ENCODE measurements at places on chromosomes 5 and 9. TPM values are rescaled to one million over a fixed set of nuclear protein-coding genes. Genes with fewer than 3 reads are reported as not detected.

The GPR150 gene
- 0.33 TPM for total RNA-seq

The HEMGN gene
- total RNA-seq = not detected

The LHX3 gene
- not detected for total RNA-seq

The DBH gene
- total RNA-seq = not detected

GRCh38 chr5:80149161-80149609, 106.7 kb downstream of the SERINC5 start:
- no peak overlapping the region for H3K4me3 ChIP-seq
- H3K4me1 ChIP-seq = no peaks in the 10 kb centered on the region

DNA sequence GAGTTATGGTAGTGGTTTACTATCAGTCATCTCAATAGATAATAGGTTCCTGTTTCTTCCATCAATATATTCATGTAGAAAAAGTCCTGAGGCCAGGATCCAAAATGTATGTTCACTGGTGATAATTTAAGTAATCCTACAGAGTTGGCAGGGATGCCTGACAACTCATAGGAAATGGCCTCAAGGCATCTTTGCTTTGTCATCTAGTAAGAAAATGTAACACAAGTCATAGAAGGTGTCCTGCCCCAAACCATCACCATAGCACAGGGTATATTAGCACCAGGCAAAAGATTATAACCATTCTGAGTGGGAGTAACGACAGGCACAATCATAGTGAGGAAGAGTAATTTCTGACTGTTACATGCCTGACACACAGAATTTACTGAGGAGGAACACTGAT, 257.0 kb downstream of the TMEM167A start:
- H3K4me1 ChIP-seq = no peaks in the 10 kb centered on the region
- DNase-seq = no peak
- H3K4me3 ChIP-seq = no peak overlapping the region
- no peaks in the 10 kb centered on the region for H3K36me3 ChIP-seq
- H3K27me3 ChIP-seq = no peaks in the 10 kb centered on the region
- H3K27ac ChIP-seq = no peak overlapping the region

- no peak for DNase-seq
- no peaks in the 10 kb centered on the region for H3K36me3 ChIP-seq
- H3K4me3 ChIP-seq = no peak overlapping the region
- no peaks in the 10 kb centered on the region for H3K27me3 ChIP-seq
These were observed 21.5 kb downstream of the HRH2 start for GRCh38 chr5:175679411-175679810.

DNA sequence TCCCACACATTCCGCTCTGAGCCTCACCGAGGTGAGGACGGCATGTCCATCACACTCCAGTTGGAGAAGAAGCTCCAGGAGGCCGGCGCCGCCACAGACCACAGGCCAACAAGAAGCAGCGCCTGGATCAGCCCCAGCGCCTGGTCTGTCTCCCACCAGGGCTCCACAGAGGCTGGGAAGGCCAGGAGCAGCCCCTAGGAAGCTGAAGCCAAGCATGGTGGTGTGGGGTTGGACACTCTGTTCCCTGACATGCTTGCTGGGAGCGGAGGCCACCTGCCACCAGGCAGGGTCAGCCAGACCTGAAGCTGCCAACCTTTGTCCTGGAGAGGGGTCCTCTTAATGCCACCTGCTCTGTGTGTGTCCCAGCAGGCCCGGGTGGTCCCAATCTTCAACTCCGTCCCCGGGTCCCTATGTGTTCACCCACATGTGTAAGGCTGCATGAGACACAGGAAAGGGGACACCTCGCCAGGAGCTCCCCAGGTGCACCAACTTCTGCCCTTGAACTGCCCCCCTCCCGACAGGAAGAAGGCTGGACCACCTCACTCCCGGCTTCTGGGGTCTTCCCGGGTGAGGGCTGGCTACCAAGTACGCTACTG, 140.1 kb upstream of the PPP1R26 start:
- H3K4me1 ChIP-seq = no peaks in the 10 kb centered on the region
- no peak overlapping the region for H3K4me3 ChIP-seq
- H3K27me3 ChIP-seq = no peaks in the 10 kb centered on the region
- DNase-seq = no peak
- H3K27ac ChIP-seq = no peak overlapping the region

DNA sequence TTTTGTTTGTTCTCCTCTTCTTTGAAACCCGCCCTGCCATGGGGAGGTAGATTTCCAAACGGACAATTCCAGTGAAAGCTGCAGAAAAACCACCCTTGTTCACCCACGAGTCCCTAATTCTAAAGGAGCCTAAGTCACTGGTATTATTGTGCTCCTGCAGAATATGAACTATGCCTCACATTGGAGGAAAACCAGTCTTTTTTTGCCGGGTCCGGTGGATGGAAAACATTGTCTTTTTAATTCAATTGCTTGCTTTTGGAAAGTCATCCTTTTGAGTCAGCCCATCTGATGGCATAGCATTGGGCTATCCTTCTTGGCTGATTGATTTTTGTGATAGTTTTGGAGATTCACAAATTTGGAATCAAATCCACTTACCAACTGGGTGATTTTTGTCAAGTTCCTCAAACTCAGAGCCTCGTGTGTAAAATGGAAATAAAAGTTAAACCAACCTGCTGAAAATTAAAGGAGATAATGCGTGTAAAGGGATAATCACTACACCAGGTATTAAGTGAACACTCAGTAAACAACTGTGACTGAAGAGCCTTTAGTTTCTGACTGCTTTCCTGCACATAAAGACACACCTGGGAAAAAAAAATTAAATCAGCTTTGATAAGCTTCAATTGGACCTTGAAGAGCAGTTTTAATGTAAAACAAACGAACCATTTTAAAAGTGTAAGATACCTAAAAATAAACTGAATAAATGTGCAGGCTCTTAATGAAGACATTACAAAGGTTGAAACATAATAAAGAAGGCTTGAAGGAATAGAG, 780 bp upstream of the CCNJL start:
- no peaks in the 10 kb centered on the region for H3K36me3 ChIP-seq
- H3K4me1 ChIP-seq = no peaks in the 10 kb centered on the region
- H3K27me3 ChIP-seq = peaks cover 11% of the 10 kb centered on the region
- DNase-seq = no peak
- no peak overlapping the region for H3K27ac ChIP-seq

- no peaks in the 10 kb centered on the region for H3K4me1 ChIP-seq
- no peak overlapping the region for H3K27ac ChIP-seq
- H3K27me3 ChIP-seq = no peaks in the 10 kb centered on the region
- H3K36me3 ChIP-seq = no peaks in the 10 kb centered on the region
- H3K4me3 ChIP-seq = no peak overlapping the region
These were observed 289.3 kb downstream of the KIAA0825 start for GRCh38 chr5:94329115-94329514.

DNA sequence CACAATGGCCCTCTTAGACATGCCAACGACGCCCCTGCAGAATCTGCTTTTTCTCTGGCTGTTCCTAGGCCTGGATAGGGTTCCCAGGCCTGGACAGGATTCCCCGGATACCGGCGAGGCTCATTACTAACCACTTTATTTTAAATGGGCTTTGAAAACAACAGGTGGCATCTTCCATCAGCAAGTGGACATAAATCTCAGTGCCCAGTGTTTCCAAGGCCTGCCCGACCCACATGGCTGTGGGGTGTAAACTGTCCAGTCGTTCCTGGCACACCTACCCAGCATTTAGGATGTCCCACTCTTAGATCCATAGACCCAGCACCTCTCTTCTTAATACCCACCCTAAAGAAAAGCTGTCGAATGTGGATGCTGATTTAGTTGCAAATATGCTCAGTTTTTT, 896 bp downstream of the CMBL start:
- no peaks in the 10 kb centered on the region for H3K36me3 ChIP-seq
- H3K4me1 ChIP-seq = no peaks in the 10 kb centered on the region
- H3K4me3 ChIP-seq = peak overlapping the region; percentile 76
- no peak overlapping the region for H3K27ac ChIP-seq
- no peak for DNase-seq

- no peak overlapping the region for H3K27ac ChIP-seq
- no peaks in the 10 kb centered on the region for H3K27me3 ChIP-seq
- H3K4me3 ChIP-seq = no peak overlapping the region
- no peaks in the 10 kb centered on the region for H3K4me1 ChIP-seq
These were observed 45.6 kb upstream of the SLC44A1 start for GRCh38 chr9:105198865-105199264.

DNA sequence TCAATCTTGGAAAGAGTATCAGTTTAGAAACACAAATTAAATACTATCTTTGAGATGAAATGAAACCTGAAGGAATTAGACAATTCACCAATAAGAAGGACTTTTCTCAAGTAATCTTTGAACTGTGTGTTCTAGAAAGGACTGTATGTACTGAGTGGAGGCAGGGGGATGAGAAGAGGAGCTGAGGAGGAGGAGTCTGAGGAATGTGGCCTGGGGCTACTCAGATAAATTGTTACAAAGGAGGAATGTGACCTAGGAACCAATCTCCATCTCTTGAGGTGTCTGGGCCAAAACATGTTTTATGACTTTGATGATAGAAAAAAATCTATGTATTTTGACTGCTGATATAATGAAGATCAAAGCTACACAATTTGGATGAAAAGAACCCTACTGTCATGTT, 124.3 kb upstream of the ANKRD55 start:
- no peaks in the 10 kb centered on the region for H3K4me1 ChIP-seq
- no peaks in the 10 kb centered on the region for H3K36me3 ChIP-seq
- H3K27ac ChIP-seq = no peak overlapping the region
- DNase-seq = no peak

DNA sequence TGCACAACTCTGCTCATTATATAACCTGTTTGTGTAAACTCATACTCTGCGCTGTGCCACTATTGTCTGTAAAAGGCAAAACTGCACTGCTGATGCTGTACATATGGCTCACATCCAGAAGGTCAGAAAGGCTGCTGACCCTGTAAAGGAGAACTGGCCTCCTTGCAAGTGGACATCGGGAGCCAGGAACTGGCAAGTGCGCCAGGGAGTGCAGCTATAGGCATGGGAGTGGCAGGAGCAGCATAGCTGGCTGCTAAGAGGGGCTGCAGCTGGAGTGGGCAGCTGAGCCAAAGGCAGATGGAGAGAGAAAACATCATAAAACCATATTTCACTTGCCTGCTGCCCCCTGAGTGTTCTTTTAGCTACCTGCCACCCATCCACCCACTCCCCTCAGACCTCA, 2183.4 kb upstream of the ACO1 start:
- H3K36me3 ChIP-seq = no peaks in the 10 kb centered on the region
- no peaks in the 10 kb centered on the region for H3K27me3 ChIP-seq

GRCh38 chr9:7549249-7549648, 250.3 kb downstream of the DMAC1 start:
- no peak overlapping the region for H3K4me3 ChIP-seq
- DNase-seq = peak; percentile 14
- no peaks in the 10 kb centered on the region for H3K27me3 ChIP-seq

DNA sequence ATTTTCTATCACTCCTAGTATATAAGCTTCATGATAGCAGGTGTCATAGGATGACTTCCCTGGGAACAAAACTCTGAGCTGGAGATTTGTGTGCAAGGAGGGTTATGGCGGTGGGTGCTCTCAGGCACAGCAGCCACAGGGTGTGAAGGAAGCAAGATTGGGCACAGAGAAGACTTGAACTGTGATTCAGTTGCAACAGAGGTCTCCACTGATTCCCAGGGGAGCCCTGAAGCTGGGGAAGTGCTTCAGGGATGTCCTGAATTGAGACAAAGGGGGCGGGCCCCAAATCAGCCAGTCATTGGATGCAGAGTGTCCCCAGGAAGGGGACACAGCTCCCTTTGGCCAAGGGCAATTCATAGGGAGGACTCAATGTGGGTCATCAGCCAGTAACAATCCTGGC, 44.4 kb upstream of the ANKRD55 start:
- H3K27ac ChIP-seq = no peak overlapping the region
- no peaks in the 10 kb centered on the region for H3K27me3 ChIP-seq
- peaks cover 15% of the 10 kb centered on the region for H3K4me1 ChIP-seq
- no peak for DNase-seq
- H3K36me3 ChIP-seq = no peaks in the 10 kb centered on the region

- no peak for DNase-seq
- H3K4me3 ChIP-seq = no peak overlapping the region
- no peaks in the 10 kb centered on the region for H3K4me1 ChIP-seq
- no peaks in the 10 kb centered on the region for H3K36me3 ChIP-seq
- H3K27ac ChIP-seq = no peak overlapping the region
- H3K27me3 ChIP-seq = no peaks in the 10 kb centered on the region
These were observed 372.5 kb upstream of the KCNN2 start for GRCh38 chr5:113989278-113989912.

- no peak for DNase-seq
- H3K4me3 ChIP-seq = no peak overlapping the region
- H3K27me3 ChIP-seq = no peaks in the 10 kb centered on the region
- H3K27ac ChIP-seq = no peak overlapping the region
- no peaks in the 10 kb centered on the region for H3K36me3 ChIP-seq
- H3K4me1 ChIP-seq = no peaks in the 10 kb centered on the region
These were observed 48.9 kb upstream of the NRARP start for GRCh38 chr9:137350696-137351584.

Measured in fibroblast of lung (primary cell).